ENCODE measurements at places on chromosomes 12 and 14.
A peak's percentile ranks its signal among the peaks of the same experiment; 100 is the strongest.

DNA sequence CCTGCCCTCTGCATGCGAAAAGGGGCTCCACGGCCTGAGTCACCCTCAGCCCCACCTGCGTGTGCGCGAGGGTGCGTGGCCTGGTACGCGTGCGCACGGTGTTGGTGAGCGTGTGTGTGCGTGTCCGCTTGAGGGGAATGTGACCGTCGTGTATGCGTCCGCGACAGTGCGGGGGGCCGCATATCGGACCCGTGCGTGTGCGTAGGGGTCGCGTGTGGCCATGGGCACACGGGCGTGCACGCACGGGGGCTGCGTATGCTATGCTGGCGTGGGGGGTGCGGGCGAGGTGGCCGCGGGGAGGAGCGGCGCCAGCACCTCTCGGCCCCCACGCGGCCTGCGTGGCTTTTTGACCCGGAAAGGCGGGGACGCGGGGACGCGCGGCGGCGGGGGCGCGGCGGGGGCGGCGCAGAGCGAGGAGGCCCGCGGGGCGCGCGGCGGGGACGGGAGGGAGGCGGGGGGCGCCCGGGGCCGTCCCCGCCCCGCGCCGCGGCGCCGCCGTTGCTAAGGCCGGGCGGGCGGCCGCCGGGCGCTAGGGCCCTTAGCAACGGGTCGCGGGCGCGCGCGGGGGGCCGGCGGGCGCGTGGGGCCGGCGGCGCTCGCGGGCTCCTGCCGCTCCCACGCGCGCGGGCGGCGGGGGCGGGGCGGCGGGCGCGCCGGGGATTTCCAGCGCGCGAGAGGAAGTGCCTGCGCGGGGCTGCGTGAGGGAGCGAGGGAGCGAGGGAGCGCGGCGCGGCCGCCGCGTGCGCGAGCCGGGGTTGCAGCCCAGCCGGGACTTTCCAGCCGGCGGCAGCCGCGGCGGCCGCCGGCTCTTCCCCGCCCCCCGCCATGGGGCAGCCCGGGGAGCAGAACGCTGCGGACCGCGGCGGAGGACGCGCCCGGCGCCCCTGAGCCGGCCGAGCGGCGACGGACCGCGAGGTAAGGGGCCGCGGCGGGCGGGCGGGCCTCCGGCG, at the start of gene TRAF3:
Gene TRAF3 (plus strand): TSS at position 689 of the 950 bp plus-strand sequence. CDS start 92,753 bp downstream, outside the sequence.
- DNase-seq, result peak; percentile 23

- DNase-seq, result no peak
Observed at GRCh38 chr12:16636435-16637055, 30.6 kb upstream of the LMO3 start.

DNA sequence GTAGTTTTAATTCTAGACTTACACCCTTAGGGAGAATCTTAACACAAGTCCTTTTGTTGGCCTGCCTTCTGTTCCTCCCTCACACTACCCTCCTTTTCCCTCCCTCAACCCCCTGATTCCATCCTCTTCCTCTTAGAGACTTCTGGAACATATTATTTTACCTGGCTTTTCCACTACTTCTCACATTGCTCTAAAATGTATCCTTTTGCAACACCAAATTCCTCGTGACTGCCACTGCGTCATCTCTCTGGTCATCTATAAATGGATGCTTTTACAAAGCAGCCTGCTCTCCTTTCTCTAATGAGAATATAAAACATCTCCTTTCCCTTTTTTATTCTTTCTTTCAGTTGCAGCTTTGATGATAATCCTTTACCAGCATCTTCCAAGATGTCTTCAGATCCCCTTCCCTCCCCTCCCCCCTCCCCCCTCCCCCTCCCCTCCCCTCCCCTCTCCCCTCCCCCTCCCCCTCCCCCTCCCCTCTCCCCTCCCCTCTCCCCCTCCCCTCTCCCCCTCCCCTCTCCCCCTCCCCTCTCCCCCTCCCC, 93.6 kb downstream of the DIP2B start:
- DNase-seq, result no peak

- no peak for DNase-seq
Observed at GRCh38 chr12:104187446-104188155, 28.0 kb upstream of the TXNRD1 start.

- no peak for DNase-seq
Observed at GRCh38 chr14:91324606-91325575, 80.4 kb upstream of the GPR68 start.

- DNase-seq, result no peak
Observed at GRCh38 chr14:22255017-22255950, 333.7 kb downstream of the DAD1 start.

DNA sequence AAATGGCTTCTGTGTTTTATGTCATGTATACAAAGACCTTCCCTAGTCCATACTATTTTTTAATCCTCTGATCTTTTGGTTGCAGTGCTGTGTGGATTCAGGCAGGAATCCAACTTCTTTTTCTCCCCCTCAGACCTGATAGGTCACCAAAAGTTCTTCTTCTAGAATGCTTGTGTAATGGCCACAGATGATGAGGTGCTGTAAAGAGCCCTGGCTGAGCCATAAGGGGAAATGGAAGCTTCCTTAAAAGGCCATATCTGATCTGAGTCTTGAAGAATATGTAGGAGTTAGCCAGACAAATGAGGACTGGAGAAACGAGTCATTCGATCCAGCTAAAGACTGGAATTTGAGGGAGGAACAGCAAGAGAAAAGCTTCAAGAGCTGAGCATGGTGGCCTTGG, 353.9 kb downstream of the PCNX1 start:
- DNase-seq, result no peak

GRCh38 chr12:109926016-109926415, 25.9 kb downstream of the TCHP start:
- no peak for DNase-seq

DNA sequence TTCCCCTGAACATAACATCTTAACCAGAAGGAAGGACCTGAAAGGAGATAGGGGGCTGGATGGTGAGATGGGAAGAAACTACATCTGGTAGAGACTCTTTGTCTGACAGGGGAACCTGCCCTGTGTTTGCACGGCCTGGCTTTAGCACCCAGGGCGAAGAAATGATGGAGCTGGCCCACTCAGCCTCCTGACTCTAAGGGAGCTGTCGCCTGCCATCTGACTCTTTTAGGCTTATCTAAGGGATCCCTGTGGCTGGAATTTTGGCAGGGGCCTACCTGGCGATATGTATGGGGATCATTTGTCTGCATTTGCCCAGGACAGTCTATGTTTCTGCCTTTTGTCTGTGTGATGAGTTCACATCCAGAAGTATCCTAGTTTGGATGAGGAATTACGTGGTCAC, 15.6 kb upstream of the CACNA2D4 start:
- no peak for DNase-seq

DNA sequence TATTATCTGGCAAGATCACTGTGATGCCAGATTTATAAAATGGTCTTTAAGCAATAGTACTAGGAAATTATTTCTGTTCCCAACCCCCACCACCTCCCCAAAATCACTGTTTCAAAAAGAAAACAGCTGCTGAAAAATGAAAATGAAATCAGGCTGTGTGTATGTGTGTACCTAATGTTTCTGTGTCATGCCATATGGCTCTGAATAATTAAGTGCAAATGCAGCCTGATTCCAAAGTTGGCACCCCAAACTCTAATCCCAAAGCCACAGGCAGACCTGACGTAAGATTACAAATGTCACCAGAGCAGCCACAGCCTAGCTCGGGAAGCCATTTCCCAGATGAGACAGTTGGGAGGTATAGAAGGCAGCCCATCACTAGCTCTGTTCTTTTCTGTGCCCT, 175.5 kb downstream of the MED13L start:
- no peak for DNase-seq

- DNase-seq, result no peak
Observed at GRCh38 chr14:21496453-21496852, 14.7 kb downstream of the METTL3 start.

DNA sequence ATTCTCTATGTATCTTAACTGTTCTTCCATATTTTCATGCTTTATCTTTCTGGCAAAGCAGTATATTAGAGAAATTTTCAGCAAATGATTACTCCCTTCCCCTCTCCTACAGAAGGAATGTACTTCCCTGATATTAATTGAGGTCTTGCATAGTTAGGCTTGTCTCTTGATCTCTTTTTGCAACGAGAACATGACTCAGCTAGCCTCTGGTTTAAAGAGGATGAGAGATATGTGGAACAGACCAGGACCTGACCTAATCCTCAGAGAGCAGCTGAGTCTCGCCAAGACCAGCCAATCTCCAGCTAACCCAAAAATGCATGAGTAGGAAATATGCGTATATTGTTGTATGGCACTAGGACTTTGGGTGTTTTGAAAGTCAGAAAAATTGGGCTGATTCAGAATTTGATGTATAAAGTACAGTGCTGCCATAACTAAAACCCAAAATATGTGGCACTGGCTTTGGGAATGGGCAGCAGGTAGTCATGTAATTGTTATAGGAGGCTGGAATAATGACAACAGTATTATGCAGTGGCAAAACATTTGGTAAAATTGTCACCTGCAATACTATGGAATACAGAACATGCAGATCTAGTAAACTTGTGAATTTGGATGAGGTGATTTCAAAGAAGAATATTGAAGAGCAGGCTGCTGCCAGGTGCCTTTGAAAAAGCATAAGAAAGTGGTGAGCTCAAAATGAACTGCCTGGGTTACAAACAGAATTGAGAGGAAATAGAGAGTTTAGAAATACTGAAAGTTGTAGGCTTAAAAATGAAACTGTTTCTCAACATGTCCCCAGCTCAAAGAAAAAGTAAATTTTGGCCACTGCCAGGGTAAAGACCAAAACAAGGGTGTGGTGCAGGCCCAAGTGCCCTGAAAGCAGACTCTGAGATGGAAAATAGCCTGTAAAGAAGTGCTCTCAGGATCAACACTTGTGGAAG, 9.3 kb upstream of the USP15 start:
- no peak for DNase-seq

- DNase-seq, result no peak
Observed at GRCh38 chr12:82176761-82177490, 181.3 kb downstream of the CCDC59 start.

DNA sequence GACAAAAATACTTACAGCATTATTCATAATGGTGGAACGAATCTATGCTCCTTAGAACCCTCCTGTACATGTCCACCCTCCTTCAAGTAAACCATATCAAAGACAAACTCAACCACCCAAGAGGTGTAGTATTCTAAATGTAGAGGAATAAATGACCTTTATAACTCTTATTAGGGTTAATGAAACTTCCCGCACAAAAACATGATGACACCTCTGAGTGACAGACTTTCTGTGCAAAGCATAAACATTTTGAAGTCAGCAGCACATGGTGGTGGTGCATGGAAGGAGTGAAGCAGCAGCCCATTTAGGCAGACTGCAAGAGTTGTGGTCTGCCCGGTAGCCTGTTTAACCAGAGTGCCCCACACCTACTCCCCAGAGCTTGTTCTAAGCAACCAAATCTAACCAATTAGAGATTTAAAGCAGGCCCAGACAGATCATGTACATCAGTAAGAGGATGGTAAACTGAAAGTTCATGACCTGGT, 615 bp upstream of the ASB8 start:
- DNase-seq, result no peak

GRCh38 chr12:11840366-11840765, 190.9 kb downstream of the ETV6 start:
- no peak for DNase-seq

GRCh38 chr14:33390335-33390734, 451.7 kb downstream of the NPAS3 start:
- no peak for DNase-seq

DNA sequence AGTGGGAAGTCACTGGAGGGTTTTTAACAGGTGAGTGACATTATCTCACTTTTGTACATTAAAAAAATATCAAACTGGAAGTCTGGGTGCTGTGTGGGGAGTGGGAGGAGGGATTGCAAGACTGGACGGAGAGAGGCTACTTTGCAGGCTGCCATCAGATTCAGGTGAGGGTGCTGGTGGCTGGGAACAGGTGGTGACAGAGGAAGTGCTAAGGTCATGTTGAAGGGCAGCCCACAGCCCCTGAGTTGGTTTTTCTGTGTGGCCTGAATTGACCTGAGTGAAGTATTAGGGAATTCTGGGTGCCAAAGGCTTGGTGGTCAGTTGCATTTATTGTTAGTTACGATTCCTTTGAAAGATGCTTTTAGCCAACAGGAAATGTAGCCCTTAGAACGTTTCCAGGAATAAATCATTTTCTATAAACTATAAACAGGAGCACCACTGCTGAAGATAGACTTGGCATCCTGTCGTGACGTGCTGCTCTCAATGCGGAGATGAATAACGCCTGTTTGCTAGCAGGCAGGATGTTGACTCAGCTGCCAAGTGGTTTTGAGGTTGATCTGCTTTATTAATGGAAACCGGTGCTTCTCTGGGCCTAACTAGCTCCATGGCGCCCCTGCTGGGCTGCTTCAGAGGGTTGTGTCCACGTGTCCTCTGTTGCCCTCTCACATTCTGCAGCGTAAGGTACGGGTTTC, 707.5 kb upstream of the TMEM132C start:
- DNase-seq, result no peak

GRCh38 chr14:81153187-81153586, 67.6 kb downstream of the GTF2A1 start:
- DNase-seq, result no peak

DNA sequence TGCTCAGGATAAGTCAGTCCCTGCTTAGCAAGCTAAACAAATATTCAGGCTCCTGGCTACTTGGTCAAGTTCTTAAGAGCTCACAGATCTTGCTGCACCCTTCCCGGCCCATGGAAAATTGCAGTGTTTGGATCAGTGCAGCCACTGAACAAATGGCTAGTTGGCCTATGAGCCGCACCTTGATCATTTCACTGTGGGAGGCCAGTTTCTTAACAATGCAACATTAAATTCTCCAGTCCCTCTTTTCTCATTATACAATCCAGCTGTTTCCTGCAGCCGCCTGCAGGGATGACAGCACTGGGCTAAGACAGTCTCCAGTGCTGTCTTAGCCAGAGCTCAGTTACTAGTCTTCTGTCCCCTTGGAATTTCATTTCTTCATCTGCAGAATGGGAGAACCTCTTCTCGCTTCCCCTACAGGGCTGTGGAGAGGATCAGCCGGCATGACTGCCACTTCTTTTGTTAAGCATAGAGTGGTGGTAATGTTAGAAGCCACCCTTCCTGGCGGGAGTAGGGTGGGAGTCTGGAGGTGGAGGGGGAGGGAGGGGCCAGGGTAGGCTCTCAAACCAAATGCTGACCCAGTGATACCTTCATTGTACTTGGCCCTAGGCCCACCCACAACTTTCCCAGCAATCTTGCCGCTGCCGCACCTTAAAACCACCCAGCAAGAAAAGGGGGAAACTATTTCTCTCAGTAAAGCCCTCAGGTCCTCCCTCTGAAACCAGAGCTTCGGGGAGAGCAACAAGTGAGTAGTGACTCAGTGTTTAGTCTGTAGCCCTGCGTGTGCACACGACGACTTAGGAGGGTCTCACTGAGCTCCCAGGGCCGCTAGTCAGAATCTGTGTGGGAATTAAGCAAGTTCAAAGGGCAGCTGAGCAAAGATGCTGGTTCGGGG, 145.7 kb downstream of the NUAK1 start:
- no peak for DNase-seq
